Type B pancreatic cell (in vitro differentiated cells): ENCODE measurements at places on chromosomes 16 and 17. TPM values are rescaled to one million over a fixed set of nuclear protein-coding genes. Genes with fewer than 3 reads are reported as not detected.
A peak's percentile ranks its signal among the peaks of the same experiment; 100 is the strongest.

The ST6GALNAC2 gene
- 4.3 and 10.4 TPM in 2 replicates for total RNA-seq

The TP53TG3 gene
- total RNA-seq: not detected in 2 replicates

The ITGAL gene
- total RNA-seq: 0.33 and 0.48 TPM in 2 replicates

The TEN1 gene
- 15.9 and 31.2 TPM in 2 replicates for total RNA-seq

The SLC5A10 gene
- 0.19 TPM in 1 of 2 replicates, not detected in the other for total RNA-seq

The KIF2B gene
- not detected in 2 replicates for total RNA-seq

GRCh38 chr16:13421726-13422125 is 498.2 kb upstream of the ERCC4 start:
- no peak for DNase-seq

DNA sequence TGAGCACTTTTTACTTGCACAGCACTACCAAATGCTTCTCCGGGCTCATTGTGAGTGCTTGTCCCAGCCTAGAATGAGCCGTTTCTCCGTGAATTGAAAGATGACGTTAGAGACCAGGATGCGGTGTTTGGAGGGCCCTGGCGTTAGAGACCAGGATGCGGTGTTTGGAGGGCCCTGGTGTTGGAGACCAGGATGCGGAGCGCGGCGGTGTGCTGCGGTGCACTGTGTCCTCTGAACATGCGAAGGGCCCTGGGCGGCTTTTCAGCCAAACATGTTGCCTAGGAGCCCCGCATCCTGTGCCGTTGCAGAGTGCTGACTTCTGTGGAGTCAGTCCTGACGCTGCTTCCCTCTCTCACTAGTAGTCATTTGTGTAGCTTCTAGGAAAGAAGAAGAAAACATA is 42.7 kb downstream of the BANP start:
- no peak for DNase-seq

DNA sequence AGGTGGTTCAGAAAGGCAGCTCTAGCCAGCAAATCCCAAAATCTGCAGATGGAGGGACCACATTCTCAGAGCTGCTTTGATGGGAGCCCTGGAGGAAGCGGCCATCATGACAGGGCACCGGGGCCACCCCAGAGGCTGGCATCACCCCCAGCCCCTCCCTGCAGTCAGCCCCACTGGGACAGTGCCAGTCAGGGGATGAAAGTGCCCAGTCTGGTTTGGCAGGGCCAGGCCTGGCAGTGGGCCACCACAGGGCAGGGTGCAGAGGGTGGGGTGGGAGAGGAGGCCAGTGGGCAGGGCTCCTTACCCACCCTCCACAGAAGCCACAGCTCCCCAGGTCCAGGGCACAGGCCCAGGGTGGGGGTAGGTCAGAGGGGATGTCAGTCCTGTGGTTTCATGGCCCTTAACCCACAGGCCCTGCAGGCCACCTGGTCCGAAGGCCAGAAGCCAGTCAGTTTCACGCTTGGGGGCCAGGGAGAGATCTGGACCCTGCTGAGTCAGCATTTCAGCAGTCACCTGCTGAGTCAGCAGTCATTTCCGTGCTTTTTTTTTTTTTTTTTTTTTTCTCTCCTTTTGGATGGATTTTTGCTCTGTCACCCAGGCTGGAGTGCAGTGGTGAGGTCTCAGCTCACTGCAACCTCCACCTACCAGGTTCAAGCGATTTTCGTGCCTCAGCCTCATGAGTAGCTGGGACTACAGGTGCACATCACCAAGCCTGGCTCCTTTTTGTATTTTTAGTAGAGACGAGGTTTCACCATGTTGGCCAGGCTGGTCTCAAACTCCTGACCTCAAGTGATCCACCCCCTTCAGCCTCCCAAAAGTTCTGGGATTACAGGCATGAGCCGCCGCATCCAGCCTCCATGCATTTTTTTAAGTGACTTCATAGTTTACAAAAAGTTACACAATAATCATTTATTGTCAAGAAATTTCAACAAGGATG is 10.4 kb downstream of the SLC25A10 start:
- no peak for DNase-seq

GRCh38 chr17:68057531-68057952 is 22.0 kb downstream of the KPNA2 start:
- no peak for DNase-seq

- DNase-seq: no peak
Observed at GRCh38 chr17:44005527-44006271, 1.3 kb downstream of the NAGS start.

DNA sequence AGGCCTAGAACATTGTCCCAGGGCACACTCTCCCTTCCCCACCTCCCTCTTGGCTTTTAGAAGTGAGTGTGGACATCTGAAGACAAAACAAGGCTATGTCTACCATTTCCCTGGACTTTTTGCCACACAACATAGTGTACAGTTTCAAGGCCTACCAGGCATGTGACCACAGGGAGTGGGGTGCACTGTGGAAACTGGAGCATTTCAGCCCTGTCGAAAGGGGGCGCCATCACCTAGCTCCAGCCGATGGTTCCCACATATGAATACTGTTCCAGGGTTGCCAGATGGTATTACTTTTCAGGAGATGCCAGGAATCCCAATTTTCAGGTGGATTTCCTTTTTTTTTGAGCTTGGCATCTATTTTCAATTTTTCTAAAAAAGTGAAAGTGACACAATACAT is 140.7 kb downstream of the KATNIP start:
- no peak for DNase-seq

DNA sequence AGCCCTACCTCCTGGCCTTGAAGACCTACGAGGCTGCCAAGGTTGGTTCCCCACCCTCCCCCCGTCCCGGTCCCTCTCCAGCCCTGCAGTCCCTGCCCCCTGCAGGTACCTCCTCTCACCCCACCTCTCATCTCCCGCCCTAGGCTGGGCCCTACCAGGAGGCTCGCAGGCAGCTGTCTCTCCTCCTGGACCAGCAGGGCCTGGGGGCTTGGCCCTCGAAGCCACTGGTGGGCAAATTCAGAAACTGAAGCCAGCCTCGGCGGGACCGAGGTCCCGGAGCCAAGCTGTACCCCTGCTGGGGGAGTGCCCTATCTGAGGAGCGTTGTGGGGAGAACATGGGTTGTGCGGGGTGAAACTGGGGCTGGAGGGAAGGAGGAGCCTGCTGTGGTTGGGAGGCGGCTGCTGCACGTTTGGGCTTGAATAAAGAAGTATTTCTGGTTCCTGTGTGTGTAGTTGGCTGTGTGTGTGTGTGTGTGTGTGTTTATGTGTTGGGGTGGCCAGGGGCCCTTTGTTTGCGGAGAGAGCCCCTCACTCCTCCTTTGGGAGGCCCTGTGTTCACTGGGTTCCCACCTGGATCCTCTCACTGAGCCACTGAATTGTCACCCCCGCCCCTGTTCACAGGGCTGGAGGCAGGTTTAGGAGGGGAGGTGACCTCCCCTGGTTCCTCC is 5.9 kb downstream of the ADAD2 start:
- no peak for DNase-seq

DNA sequence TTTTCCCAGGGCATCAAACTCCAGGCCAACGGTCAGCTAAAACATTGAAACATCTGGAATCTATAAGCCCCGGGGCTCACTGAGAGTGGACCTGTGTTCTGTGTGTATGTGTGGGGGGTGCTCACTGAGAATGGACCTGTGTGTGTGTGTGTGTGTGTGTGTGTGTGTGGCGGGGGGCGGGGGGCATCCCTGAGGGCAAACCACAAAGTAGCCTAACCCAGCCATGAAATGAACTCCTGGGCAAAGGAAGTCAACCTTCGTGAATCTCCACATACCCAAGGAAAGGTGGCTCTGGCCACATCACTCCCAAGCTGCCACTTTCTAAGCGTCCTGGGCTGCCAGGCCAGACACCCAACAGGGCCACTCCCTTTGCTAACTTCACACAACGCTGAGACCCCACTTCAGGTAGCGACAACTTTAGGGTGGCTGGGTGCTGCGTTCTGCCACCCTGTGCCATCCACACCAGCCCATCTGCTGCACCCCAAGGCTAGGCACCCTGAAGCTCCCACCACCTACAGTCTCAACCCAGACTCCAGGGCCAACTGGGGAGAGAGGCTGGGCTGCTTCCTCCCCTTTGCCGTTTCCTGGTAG is 1.6 kb downstream of the MAFG start:
- no peak for DNase-seq

DNA sequence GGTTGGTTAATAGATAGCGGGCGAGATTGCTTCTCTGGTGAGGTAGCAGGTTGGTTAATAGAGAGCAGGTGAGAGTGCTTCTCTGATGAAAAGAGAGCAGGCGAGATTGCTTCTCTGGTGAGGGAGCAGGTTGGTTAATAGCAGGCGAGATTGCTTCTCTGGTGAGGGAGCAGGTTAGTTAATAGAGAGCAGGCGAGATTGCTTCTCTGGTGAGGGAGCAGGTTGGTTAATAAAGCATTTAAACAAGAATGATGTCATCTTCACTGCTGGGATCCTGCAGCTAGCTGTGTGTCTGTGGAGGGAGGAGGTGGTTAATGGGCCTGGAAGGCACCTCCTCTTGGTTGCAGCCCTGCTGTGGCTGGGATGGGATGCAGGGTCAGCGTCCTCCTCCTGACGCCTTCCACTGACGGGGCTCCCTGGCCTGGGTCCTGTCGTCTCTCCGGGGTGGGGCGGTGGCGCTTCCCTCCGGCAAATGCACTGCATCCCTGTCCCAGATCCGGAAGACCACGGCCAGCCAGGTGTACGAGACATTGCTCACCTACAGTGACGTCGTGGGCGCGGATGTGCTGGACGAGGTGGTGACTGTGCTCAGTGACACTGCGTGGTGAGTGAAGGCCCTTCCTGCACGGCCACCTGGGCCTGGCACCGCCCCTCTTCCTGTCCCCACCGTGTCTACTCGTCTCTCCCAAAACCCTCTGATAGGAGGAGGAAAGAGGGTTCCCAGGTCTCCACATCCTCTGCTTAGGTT is 99.2 kb upstream of the ZNF750 start:
- DNase-seq: peak; percentile 44

- DNase-seq: no peak
Observed at GRCh38 chr17:5672141-5672540, 87.8 kb upstream of the NLRP1 start.

GRCh38 chr16:79082970-79083369 is 517.6 kb downstream of the MAF start:
- no peak for DNase-seq

DNA sequence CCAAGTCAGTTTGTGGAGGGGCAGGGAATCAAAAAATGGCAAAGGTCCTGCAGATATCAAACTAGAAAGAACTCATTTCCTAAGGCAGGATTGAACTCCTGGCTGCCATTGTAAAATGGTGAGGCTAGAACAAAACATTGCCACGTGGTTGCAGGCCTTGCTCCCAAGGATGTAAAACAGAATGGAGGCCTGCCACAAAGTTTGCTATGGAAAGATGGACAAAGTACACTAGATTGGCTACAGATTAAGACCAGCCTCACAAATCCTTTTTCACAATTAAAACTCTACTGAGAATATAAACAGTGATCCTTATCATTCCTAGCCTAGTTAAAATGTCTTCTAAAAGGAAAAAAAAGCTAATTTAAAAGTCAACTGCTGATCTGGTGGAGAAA is 30.9 kb downstream of the PHKB start:
- DNase-seq: no peak

DNA sequence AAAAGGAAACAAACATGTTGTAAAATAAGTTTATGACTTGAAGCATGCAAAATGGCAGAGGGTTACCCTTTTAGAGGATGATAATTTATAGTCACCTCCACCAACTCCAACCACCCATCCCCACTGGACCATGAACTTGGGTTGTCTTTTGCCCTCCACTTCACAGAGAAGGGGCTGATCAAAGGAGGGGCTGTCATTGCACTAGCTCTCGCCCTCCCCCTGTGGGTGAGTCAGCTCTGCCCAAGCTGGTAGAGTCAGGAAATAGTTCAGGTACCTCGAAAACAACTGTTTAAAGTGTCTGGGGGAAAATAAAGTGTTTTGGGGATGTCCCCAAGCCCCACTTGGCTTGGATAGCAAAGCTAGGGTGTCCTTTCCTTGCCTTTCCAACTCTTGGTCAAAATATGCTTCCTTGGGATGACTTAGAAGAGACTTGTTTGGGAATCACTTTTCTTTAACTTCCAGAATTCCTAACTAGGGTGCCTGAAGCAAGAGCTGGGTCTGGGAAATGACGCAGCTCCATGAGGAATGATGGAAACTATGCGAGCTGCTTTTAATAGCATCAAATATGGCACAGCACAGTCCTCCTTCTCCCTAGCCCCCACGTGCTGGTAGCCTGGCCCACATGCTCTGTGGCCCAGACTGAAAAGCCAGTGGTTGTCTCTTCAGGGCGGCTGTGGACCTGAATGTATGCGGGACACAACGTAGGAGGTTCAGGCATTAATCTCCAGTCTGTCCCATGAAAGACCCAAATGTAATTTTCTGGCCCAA is 40.7 kb downstream of the TBX4 start:
- DNase-seq: no peak

- DNase-seq: no peak
Observed at GRCh38 chr17:72928454-72929136, 163.9 kb downstream of the SLC39A11 start.

GRCh38 chr16:57986196-57986595 is 14.3 kb downstream of the ZNF319 start:
- no peak for DNase-seq

DNA sequence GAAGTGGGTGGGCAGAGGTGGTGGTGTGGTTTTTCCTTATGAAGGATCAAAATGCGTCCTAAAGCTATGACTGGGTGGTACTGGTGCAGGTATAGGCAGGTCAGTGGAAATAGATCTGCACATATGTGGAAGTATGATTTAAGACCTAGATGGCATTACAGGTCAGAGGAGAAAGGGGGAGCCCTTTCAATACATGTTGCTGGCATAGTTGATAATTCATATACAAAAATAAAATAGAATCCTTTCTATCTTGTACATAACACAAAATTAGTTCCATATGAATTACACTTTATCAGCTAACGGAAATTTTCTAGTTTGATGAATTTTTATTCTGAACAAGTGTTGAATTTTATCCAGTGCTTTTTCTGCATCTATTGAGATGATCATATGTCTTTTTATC is 20.8 kb upstream of the PIK3R5 start:
- DNase-seq: no peak

DNA sequence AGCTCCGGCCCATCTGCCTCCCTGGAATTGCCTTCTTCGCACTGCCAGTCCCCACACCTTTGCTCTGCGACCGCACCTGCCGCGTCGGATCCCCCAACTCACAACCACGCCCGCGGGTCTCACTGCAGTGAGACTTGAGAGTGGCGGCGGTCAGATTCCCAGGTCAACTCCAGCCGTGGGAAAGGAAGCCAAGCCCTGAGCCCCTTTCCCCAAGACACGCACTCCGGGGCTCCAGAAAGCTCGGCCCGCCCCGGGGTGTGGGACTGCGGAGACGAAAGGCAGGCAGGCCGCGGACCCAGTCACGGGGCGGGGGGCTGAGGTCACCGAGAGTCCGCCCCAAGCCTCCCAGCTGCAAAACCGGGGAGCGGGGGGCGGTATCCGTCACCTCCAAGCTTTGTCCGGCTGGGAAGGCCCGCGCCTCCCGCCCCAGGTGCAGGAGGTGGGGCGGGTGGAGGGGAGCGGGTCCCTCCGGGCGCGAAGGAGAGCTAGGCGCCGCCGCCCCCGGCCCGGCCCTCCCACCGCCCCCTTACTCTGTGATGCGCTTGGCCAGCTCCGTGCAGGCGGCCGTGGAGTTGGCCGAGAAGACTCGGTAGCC is 615 bp downstream of the PRPSAP1 start:
- no peak for DNase-seq
